ENCODE measurements at places on chromosomes 6 and 20. TPM values are rescaled to one million over a fixed set of nuclear protein-coding genes. Genes with fewer than 3 reads are reported as not detected.

GRCh38 chr6:21337263-21337662, 256.3 kb upstream of the SOX4 start:
- no peak for DNase-seq

DNA sequence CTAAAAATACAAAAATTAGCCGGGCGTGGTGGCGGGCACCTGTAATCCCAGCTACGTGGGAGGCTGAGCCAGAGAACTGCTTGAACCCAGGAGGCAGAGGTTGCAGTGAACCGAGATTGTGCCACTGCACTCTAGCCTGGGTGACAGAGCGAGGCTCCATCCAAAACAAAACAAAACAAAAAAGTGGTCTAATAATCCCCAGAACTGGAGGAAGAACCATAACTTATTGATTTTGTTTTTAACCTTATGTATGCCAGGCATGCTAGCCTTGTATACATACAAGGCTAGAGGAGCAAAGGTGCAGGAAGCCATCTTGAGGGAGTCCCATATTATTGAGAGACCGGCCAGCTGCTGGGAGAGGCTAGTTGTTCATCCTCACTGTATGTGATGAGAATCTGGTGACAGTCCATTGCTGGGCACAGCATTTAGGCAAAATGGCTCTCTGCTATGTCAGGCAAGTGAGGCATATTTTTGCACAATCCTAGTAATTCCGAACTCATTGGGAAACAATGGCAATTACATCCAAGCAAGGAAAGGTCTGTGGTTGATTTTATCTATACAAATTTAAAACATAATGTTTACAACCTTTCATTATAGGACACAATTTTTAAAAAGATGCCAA, 18.0 kb downstream of the HFE start:
- DNase-seq = no peak

DNA sequence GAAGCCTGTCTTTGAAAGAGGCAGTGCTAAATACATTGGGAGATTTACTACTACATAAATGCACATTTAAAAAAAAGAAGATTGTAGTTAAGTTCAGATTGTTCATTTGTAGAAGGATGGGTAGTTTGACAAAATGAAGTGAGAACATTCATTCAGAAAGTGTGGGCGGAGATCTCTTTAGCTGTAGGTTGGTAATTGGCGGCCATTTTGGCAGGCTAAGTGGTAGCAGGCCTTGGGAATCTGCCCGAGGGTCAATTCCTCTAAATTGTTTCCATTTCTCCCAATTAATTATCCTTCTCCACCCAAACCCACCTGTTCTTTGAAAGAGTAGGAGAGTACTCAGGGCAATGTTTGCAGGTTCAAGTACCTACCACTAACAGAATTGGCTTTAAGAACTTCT, 17.9 kb downstream of the SOX4 start:
- no peak for DNase-seq

GRCh38 chr6:139030228-139030963, 1.9 kb downstream of the ABRACL start:
- DNase-seq = no peak

- no peak for DNase-seq
Observed at GRCh38 chr6:92150553-92150952, 1268.8 kb downstream of the EPHA7 start.

DNA sequence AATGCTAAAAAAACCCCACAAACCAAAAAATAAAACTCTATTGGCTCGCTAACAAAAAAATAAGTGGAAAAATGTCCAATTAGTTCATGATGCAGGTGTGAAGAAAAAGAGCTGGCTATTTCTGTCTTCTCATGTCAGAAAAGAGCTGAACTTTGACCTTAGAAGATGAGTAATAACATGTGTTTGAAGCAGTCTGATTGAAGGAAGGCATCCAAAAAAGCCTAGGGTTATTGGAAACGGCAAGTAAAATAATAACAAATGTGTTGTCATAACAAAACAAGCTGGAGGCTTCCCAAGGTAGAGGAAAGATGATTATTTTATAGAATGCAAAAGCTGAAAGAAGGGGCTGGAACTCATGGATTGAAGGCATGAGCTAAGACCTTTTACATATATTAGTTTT, 94.4 kb upstream of the FAM184A start:
- no peak for DNase-seq

The SRC gene
- 29.4 TPM for total RNA-seq

The CHRNA4 gene
- total RNA-seq = 7.0 TPM

The LY6G6C gene
- not detected for total RNA-seq

The LY6G5B gene
- 7.3 TPM for total RNA-seq

The CALHM5 gene
- 0.91 TPM for total RNA-seq

The ATF6B gene
- 25.0 TPM for total RNA-seq

Measured in cerebellum (tissue), 4 donors.